ENCODE measurements at places on chromosomes 5 and 9.

DNA sequence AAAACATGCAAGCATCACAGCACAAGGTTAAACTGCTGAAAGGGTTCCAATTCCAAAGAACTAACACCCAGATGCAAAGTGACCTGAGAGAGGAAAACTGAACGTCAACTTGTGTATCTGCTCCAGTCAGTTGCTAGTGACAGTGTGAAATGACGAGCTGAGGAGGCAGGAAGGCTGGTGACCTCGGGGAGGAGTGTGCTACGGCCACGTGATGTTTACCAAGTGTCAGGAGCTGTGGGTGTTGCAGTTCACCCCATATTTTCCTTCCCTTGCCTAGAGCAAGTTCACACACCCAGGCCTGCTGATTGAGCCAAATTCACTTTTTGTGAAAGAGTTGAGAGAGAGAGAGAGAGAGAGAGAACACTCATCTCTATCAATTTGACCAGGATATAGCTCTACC lies 231.6 kb upstream of the ANKH start:
- DNase-seq: no peak

- no peak for DNase-seq
Measured at GRCh38 chr9:130899051-130899748, 2.6 kb upstream of the QRFP start.

DNA sequence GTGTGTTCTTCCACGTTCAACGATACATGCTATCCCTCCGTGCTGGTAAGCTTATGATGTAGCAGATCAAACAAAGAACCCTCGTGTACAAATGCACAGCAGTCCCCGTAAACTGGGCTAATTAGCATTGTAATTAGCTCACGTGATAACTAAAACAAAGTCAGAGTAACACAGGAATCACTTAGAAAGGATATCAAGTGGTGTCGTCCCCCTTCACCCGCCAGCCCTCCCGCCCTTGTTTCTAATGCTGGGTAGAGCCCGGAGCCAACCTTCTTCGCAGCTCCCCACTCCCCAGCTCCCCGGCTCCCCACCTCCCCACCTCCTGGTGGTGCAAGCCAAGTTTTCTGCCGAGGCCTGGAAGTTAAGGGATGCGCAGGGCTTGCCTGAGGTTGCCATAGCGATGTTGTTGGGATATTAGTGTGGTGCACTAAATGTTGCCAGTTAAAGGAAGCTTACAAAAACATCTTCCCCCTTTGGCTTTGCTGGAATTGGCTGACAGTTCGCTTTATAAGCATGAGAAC lies 357.9 kb upstream of the CCNH start:
- DNase-seq: no peak

GRCh38 chr5:104189031-104189430 lies 626.4 kb upstream of the NUDT12 start:
- no peak for DNase-seq

DNA sequence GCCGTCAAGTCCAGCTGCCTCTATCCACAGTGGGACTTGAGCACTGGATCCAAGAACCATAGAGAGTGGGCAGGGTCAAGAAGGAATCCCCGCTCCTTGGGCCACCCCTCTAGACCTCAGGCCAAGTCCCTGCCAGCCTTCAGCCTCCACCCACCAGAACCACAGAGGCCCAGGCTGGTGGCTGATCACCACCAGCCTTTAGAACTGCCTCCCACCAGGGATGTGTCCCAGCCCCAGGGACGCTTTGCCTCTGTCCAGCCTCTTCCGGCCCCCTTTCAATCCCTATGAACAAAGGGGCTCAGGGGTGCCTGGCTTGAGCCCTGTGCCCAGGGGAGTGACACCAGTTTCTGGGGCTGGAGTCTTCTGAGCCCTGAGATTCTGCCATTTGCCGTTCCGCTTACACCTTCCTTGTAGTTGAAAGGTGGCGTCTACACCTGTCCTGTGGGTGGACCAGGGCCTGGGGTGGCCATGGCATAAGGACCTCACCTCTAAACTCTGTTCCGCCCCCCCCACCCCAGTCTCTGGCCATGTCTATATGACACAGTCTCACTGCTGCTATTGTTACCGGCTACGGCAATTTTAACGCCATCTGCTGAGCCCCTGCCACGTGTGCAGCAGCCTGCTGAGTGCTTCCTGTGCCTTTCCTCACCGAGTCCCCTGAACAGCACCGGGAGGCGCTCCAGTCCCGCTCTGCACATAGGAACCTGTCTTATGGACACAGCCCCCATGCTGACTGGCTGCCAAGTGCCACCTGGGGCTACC lies 35.7 kb upstream of the ORM1 start:
- no peak for DNase-seq

- no peak for DNase-seq
Measured at GRCh38 chr9:130956636-130957450, 17.8 kb upstream of the FIBCD1 start.

- DNase-seq: no peak
Measured at GRCh38 chr9:103301051-103301450, 305.9 kb downstream of the CYLC2 start.

GRCh38 chr5:72854419-72854818 lies 38.0 kb downstream of the TNPO1 start:
- no peak for DNase-seq

GRCh38 chr9:130501639-130502038 lies 56.9 kb downstream of the ASS1 start:
- DNase-seq: no peak

DNA sequence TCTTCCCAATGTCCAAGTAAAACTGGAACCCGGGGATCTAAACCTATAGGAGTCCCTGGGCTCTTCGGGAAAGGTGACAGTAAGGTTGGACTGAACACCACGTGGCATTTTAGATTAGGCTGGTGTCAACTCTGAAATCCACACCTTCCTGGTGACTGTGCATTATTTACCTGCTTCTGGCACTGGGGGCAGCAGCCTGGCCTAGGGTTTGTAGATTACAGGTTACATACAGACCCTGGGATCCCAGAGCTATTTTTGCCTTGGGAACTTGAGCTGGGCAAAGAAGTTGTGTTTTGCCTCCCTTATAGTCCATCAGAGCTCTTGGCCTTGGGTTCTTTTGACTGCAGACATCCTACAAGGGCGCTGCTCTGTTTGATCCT lies 173.2 kb downstream of the DAB2IP start:
- peak; percentile 43 for DNase-seq

GRCh38 chr9:109156708-109157107 lies 10.3 kb downstream of the FRRS1L start:
- DNase-seq: no peak

DNA sequence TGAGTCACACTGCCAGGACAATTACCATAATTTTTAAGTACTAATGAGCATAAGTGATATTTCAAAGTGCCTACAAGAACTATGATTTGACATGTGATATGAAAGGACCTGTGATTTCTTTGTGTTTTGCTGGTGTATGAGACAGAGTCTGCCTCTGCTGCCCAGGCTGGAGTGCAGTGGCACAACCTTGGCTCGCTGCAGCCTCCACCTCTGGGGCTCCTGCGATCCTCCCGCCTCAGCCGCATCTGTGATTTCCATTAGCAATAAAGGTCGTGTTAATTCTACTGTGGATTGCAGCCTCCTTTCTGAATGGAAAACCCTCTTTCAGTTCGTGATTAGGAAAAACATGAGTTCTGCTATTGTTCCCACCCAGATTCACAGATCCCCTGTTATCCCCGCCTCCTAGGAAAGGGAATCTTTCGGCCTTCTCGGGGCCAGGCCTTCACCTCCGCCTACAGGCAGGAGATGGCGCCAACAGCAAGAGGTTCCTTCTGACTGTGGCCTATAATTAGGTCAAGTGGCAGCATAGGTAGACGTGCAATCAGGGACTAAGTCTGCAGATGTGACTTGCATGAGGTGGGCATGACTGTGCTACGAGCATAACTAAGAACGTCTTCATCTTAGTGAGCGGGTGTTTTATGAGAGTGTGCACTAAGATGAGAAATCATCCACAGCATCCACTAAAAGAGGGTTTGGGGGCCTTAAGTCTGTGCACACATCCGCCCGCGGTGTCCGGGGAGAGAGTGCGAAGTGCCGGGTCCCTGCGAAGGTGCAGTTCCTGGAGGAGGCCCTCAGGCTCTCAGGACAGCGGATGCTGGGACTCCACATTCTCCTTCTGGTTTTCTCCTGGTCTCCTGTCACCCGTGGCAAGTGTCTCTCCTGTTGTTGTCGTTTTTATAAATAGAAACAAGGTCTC lies 23.1 kb downstream of the TRIM7 start:
- DNase-seq: peak; percentile 54

- DNase-seq: no peak
Measured at GRCh38 chr9:115042781-115043509, 75.0 kb downstream of the TNC start.

- DNase-seq: no peak
Measured at GRCh38 chr9:20790721-20791120, 106.7 kb downstream of the FOCAD start.

DNA sequence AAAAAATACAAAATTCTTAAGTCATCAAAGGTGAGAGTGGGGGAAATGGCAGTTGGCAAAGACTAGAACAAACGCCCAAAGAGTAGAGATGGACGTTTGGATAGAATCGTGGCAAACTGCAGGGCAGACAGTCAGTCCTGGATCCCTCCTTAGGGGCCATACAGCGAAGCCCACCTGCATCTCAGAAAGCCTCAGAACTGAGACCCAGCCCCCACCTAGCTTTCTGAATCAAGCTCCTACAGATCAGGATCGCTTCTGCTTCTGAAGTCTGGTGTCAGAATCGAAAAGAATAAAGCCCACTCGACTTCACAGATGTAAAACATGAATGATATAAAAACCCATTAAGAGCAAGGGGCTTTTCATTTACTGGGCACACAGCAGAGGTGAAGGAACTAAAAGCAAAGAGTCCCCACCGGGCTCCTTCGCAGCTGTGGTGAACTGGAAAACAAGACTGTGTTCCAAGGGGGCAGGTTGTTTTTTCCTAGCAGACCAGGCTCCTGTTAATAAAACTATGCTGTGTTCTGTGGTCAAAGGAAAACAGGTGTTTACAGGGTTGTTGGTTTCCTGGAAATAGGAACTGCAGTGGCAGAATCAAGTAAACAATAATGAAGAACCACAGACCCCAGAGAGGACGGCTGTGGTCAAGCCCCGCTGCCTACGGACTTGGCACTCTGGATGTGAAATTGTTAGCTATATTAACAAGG lies 91.8 kb downstream of the TLE1 start:
- no peak for DNase-seq

GRCh38 chr9:88775037-88775471 lies 216.2 kb upstream of the S1PR3 start:
- no peak for DNase-seq

- peak; percentile 52 for DNase-seq
Measured at GRCh38 chr5:43191740-43192557, at the start of gene NIM1K. Gene NIM1K (plus strand): TSS chr5:43192225. CDS start chr5:43245776, 53,551 bp downstream.

DNA sequence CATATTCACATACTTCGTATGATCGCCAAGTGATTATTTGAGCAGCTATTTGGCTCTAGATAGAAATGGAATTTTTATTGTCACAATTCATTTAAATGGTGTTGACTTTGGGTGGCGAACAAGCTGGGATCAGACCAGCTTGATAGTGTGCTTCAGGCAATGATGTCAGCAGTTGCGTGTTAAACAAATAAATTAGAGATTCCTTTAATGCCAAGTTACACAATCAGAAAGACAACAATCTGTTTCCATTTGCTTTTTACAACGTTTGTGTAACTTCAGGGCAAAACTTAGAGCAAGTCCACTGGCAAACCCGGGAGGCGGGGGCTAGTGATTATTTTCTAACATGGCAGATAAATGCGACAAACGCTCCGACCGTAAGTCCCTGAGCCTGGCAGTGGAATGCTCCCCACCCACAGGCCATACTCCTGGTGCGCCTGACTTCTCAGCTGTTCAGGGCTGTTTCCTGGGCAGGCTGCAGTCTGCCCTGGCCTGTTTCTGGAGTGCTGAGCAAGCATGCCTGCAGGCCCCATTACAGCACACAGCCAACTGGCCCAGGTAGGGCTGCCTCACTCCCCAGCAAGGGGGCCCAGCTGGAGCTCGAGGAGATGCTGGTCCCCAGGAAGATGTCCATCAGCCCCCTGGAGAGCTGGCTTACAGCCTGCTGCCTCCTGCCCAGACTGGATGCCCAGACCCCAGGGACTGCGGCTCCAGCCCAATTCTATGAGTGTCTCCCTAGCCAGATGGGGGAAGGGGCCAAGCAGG lies 88.7 kb downstream of the BASP1 start:
- DNase-seq: no peak

- DNase-seq: no peak
Measured at GRCh38 chr5:128870373-128870772, 94.9 kb upstream of the SLC27A6 start.

GRCh38 chr5:128538000-128538249 lies at the start of gene FBN2:
Gene FBN2 (minus strand): TSS chr5:128538245. CDS start chr5:128537603, 642 bp downstream.
- no peak for DNase-seq

Data from liver (tissue), 10 donors.